ENCODE measurements at places on chromosomes 2 and 18.

GRCh38 chr2:120460511-120460910, 114.6 kb downstream of the INHBB start:
- DNase-seq, result no peak

- no peak for DNase-seq
Measured at GRCh38 chr18:73990258-73990657, 157.4 kb downstream of the FBXO15 start.

DNA sequence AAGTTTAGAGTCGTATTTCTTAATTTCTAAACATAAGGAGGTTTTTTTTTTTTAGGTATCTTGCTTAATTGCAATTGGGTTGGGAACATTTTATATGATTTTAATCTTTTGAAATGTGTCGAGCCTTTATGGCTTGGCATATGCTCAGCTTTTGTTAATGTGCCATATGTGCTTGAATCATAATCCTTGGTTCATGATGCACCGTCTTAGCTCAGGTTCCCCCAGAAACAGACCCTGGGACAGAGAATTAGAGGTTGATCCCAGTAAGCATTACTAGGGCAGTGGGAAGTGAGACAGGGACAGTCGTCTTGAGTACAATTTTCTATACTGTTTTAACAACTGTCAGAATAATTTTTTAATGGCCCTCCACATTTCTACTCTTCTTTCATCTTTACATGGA, 9.3 kb downstream of the CHCHD5 start:
- DNase-seq, result no peak

GRCh38 chr2:235770909-235771820, 277.3 kb downstream of the AGAP1 start:
- DNase-seq, result no peak

- DNase-seq, result no peak
Measured at GRCh38 chr2:168691221-168691620, 111.2 kb upstream of the NOSTRIN start.

All from CD4-positive, CD25-positive, alpha-beta regulatory T cell (primary cell).